Activated CD8-positive, alpha-beta T cell treated with anti-CD3 and anti-CD28 coated beads for 36 hours (primary cell): ENCODE measurements at places on chromosomes 12 and 14. TPM values are rescaled to one million over a fixed set of nuclear protein-coding genes. Genes with fewer than 3 reads are reported as not detected.

DNA sequence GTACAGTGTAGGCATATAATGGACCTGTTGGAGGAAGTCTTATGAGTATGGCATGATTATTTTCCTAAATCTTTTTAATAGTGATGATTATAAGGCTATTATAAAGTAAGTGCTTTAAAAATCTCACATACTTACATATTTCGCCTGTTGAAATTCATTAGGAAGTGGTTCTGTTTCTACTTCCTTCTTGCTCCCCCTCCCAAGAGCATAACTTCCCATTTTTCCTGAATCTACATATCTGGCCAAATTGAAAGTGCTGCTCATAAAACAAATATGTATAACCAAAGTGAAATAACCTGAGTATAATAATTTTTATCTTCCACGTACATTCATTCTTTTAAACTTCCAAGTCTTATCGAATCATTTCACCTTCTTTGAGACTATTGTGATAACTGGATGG lies 455.6 kb upstream of the SEL1L start:
- DNase-seq = no peak

DNA sequence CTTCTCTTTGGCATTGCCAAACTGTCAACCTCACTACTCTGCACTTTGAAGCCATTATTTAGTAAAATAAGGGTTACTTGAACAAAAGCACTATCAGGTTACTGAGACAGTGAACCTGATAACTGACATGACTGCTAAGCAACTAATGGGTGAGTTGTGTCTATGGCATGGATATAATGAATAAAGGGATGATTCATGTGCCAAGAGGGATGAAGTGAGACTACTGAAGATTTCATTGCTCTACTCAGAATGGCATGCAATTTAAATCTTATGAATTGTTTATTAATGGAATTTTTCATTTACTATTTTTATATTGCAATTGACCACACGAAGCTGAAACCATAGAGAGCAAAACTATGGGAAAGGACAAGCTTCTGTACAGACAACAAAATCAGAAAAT lies 74.4 kb downstream of the CEP128 start:
- DNase-seq = no peak

GRCh38 chr12:39297891-39298290 lies 145.0 kb downstream of the KIF21A start:
- no peak for DNase-seq

GRCh38 chr14:103090481-103091020 lies 4.0 kb upstream of the EXOC3L4 start:
- no peak for DNase-seq

DNA sequence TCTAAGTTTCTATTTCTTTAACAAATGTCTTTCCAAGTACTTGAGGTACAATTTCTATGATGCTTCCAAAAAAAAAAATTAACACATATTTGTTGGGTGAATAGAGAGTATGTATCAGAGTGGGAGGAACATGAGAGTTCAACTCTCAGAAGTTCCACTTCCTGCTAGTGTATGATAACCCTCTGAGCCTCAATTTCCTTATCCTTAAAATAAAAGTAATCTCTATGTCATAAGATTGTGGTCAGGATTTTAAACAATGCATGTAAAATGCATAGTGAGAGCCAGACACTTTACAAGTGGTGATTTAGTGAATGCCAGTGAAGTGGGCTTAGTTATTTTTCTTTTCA lies 270.3 kb upstream of the AMIGO2 start:
- no peak for DNase-seq

The TUBA1B gene
- total RNA-seq = 2,181 TPM
